ENCODE measurements at places on chromosomes 13 and 19.

- no peak for DNase-seq
Measured at GRCh38 chr19:1449467-1450442, at the start of gene APC2. Gene APC2 (plus strand): TSS chr19:1450121. CDS start chr19:1453002, 2,881 bp downstream.

- no peak for DNase-seq
Measured at GRCh38 chr13:33730619-33731018, 87.3 kb upstream of the RFC3 start.

DNA sequence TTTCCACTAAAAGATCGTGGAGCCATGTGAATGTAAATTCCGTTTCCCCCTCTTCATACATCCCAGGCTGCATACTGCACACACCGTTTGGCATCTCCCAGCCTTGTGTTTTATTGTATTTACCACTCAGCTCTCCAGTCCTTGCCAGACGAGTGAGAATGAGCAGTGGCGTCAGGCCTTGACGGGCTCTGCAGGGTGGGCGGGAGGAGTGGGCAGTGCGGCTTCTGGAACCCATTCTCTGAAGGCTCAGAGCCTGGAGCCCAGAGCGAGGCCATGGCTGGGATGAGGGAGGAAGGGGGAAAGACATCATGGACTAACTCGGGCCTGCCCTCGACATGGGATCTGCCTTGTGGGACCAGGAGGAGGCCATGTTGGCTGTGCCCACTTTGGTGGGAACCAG is 25.1 kb downstream of the BICRA start:
- no peak for DNase-seq

DNA sequence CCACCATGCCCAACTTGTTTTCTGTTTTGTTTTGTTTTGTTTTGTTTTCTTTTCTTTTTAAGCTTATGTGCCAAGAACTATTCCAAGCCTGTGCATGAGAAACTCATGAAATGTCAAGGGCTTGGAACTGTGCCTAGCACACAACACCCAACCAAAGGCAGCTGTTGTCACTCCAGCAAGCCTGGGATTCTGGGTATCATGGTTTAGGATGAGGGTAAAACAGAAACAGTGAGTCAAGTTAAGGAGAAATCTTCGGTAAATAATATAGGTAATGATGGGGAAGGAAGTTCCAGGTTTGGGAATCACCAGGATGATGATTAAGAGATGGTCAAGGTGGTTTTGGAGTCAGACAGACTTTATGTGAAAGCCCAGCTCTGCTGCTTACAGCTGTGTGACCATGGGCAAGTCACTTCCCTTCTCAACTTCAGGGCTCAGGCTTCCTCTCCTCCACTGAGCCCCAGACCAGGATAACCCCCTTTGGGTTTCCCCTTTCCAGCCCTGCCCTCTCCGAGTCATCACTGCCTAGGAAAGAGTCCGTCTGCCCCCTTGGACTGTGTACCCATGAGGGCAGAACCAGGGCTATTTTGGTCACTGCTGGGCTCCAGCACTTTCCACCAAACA is 5.0 kb downstream of the PVR start:
- no peak for DNase-seq

DNA sequence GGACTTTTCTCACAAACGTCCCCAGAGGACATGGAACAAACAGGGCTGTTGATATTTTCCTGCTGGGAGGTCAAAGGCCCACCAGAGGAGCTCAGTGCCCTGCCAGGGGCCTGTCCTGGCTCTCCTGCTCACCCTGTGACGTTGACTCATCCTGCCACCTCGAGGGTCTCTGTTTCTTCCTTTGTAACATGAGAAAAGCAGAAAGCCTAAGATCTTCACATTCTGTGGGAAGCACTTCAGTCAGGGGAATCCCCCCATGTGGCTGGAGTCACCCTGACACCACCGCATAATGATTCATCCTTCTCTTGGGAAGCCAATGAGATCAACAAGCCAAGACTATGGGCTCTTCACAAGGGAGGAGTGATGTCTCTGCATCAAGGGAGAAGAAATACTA is 147.9 kb downstream of the KATNAL1 start:
- DNase-seq: no peak

DNA sequence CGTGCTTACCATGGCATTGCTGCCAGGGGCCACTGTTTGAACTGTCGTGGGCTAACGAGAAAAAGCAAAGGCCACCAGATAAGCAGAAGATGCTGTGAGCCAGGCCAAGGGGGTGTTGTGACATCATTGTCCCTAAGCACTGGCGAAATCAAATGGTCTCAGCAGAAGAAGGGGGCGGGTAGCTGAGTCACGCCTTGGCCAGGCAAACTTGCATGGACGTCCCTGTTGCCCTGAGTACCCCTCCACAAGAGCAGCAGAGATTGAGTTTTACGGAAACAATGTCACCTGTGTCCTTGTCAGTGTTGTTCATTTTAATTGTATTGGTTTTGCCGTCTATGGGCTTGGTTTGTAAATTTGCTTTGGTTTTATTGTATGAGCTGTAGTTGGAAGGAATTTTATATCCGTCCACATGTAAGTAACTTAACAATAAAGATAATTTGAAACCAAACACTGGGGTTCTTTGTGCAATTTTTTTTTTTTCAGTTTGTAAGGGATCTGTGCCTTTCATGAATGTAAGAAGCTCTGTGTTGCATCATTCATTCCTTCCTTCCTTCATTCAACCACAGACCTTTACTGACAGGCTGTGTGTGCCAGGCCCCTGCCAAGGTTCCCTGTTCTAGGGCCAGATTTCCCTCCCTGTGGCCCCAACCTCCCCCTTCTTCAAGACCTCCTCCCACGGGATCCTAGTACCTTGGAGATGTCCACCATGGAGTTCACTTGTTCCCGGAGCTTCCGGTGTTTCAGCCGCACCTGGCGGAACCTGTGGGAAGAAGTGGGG is 12.3 kb downstream of the KCNN4 start:
- no peak for DNase-seq

GRCh38 chr13:21674490-21675009 is 3.7 kb downstream of the FGF9 start:
- DNase-seq: no peak

DNA sequence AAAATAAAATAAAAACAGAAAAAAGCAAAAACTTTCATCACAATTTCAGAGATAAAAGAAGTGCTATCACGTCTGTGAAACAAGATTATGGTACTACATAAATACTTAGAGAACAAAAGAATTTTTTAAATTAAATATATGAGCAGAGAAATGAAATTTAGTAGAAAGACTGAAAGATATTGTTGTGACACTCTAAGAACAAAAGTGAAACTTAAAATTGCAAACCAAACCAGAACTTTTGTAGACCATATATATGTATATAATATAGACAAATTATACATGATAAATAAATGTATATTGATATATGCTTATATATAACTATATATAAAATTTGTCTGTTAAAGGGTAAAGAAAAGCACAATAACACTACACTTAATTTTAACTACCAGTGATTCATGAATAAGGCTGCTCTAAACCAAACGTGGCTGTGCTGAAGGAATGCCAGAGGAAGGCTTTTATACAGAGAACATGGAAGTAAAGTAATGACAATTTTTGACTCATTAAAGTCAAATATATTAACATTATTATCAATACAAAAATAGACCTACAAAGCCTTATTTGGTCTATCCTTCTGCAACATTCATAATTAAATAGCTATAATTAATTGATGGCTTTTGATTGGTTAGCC is 1516.7 kb upstream of the PCDH20 start:
- DNase-seq: no peak

DNA sequence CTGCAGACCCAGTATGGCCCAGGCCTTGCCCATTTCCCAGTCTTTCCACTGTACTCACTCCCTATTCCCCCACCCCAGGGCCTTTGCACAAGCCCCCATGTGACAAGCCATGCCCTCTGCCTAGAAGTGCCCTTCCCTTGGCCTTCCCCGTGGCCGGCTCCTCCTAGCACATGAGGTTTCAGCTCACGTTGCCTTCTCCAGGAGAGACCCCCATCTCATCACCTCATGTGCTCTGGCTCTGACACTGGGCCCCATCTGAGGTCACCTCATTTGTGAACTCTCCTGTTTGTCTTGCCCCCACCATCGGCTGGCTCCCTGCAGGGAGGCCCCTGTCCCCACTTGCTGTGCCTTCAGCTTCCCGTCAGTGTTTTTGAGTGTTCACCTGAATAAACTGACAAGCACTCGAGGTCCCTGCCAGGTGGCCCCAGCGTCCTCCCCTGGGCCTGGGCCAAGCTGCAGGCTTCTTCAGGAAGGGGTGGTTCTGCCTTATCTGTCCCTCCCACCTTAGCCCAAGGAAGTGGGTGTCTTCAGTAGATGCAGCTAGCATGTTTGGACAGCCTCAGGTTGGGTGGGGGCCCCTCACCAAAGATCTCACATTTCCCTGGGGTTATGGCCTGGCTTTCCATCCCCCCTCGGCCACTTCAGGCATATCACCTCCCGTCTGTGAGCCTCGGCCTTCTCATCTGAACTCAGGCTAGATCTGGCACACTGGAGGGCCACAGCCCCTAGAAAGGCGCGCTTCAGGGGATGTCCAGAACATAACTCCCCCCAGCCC is 3.8 kb upstream of the SLC25A42 start:
- no peak for DNase-seq
